Kidney glomerular epithelial cell (primary cell): ENCODE measurements at places on chromosomes 11 and 22.

DNA sequence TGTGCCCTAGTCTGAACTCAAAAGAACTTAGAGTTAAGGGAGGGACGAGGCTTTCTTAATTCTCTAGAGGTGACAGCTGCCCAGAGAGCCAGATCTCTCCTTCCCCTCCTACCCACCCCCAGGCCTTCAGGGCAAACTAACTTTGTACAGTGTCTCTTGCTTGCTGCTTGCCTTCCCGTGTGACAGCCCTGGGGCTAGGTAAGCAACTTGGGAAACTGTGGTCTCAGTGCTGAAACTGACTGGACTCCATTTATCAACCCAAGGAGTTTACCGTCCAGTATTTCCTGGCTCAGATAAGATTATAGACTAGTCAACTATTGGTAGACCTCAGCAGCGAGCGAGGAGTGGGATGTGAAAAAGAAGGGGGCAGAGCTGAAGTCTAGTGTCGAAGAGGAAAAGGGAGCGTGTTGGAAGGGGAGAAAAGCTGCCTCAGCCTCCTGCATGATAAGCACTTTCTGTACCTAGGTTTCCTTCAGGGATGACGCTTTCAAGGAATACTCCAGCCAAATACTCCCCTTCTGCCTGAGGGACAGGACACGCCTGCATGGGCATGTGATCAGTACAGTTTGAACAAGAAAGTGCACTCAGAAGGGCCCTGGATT lies 43.3 kb upstream of the WEE1 start:
- no peak for DNase-seq

DNA sequence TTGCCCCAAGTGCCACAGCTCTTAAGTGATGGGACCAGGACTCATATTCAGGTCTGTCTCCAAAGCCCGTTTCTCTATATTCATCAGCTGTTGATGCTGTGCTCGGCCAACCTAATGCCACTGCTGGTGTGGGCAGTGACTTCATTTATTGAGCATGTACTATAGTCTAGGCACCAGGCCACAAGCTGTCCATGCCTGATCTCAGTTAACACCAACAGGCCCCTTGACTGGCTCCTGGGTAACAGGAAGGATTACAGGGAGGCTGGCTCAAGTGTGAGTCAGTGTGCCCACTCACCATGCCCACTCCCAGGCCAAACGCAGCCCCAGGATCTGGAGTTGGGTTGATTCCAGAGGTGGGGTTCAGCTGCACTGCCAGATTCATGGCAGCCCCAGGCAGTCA lies 8.6 kb upstream of the CRYBB2 start:
- DNase-seq, result no peak

- no peak for DNase-seq
Observed at GRCh38 chr11:36010010-36010740, 66.3 kb downstream of the LDLRAD3 start.

- DNase-seq, result no peak
Observed at GRCh38 chr11:9273376-9274336, 8.5 kb upstream of the DENND5A start.

DNA sequence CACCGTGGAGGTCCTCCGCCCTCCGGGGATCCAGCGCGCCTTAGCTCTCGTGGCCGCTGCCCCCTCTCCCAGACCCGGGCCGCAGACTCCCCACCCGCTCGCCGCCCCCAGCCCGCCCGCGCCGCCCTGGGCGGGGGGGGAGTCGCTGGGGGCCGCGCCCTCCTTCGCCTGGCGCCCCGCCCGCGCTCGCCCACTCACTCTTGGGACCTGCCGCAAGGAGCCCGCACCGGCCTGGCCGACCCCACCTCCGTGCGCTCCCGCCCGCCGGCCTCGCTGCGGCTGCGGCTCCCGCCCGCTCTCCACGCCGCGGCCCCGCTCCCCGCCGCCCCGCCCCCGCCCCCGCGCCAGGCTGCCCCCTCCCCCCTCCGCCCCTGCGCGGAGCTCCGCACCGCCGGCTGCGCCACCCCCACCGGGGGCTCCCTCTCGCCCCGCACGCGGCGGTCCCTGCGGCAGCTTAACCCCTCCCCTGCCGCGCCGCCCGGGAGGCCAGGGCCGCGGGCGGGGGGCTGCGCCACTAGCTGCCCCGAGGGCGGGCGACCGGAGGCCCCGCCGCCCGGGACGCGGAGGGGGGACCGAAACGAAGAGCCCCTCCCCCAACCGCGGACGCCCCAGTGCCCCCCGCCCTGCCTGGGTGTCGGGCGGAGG lies 724 bp upstream of the RASGRP2 start:
- no peak for DNase-seq

DNA sequence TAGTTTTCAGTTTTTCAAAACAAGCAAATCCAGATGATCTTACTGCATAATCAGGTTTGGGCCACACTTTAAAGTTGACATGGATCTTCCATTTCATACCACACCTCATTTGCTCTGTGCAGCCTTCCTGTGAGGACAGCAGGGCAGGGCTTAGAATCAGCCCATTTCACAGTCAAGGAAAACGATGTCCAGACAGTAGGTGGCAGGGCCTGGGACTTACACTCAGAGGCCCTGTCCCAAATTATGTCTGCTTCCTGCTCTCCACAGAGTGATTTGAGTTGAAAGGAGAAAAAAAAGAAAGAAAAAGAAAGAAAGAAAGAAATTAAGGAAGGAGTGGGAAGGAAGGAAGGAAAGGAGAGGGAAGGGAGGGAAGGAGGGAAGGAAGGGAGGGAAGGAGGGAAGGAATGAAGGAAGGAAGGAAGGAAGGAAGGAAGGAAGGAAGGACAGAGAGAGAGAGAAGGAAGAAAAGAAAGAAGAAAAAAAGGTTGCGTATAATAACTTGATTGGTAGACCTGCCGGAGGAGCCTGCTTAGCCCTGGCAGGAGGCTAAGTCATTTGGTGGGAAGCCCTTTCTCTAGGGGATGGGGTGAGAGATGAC lies 23.6 kb downstream of the TSKU start:
- no peak for DNase-seq

DNA sequence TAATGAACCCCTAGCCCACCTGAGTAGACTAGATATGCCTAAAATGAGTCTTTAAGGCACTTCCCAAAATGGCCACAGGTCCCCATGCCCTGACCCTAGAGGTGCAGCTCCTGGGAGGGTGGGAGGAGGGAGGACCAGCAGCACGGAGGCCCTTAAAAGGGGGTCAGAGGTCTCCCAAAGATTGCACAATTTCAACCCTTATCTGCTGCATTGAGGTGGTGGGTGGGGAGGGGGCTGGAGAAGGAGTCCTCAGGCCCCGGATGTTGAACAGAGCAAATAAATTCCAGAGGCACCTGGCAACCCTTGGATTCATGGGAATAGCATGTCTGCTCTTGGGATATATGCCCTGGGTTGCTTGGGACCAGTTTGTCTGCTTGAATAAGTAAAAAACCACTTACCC lies 57.6 kb downstream of the NAV2 start:
- no peak for DNase-seq

GRCh38 chr11:7252683-7253213 lies 1.0 kb downstream of the SYT9 start:
- DNase-seq, result no peak

GRCh38 chr11:512761-513595 lies 5.9 kb upstream of the RNH1 start:
- DNase-seq, result no peak
